Stimulated activated CD4-positive, alpha-beta T cell treated with anti-CD3 and anti-CD28 coated beads, Interleukin-15, amount 100 ng/mL, for 1 hour (primary cell): ENCODE measurements at places on chromosomes 12 and 14.

DNA sequence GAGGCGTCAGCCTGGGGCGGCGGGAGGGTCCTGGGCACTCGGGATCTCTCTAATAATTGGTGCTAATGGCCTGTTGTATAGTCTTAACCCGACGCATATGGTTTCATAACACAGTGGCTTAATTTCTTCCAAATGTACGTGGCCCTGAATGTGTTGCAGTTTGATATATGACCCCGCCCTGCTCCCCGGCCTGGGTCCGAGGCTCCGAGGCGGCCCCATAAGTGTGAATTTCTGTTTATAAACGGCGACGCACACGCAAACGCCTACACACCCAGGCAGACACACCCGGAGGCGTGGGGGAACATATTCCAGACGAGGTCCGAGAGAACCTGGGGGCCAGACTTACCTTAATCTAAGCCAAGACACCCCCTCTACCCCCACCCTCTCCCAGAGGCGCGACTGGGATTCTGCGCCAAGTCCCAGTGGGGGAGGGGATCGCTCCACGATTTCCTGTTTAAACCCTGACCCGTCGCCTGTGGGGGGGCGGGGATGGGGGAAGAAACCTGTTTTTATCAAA is 9.7 kb upstream of the HOXC6 start:
- DNase-seq: no peak

- no peak for DNase-seq
These were observed 75.0 kb downstream of the PRMT8 start for GRCh38 chr12:3565985-3566384.

- no peak for DNase-seq
These were observed 69.9 kb downstream of the RBM19 start for GRCh38 chr12:113896194-113896593.

DNA sequence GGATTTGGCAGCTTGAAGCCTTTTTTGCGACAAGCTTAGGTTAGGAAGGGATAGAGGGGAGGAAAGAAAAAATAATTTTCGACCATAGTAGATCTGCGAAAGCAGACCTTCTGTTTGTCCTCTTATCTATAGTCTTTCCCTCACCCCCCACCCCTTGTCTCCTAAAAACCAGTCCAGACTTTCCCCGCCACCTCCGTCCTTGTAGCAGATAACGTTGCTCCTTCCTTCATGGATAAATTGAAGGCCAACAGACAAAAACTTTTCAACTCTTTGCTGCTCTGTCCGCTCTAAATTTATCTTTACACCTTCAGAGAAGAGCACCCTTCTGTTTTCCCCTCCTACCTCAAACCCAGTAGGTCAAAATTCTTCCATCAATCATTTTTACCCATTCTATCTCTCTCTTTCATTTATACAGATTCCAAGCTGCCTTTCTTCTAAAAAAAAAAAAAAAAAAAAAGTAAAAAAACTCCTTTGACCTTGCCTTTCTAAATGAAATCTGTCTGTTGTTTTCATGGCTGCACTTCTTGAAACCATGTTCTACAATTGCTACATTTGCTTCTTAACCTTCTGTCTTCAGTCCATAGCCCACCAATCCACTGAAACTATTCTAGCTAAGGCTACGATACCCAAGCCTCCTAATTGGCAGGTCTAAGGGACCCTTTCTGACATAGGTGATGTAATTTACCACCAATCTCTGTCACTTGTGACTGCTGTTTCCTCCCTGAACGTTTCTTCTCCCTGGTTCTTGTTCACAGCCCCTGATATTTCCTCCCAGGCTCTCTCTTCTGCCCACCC is 11.1 kb upstream of the NEMF start:
- no peak for DNase-seq

DNA sequence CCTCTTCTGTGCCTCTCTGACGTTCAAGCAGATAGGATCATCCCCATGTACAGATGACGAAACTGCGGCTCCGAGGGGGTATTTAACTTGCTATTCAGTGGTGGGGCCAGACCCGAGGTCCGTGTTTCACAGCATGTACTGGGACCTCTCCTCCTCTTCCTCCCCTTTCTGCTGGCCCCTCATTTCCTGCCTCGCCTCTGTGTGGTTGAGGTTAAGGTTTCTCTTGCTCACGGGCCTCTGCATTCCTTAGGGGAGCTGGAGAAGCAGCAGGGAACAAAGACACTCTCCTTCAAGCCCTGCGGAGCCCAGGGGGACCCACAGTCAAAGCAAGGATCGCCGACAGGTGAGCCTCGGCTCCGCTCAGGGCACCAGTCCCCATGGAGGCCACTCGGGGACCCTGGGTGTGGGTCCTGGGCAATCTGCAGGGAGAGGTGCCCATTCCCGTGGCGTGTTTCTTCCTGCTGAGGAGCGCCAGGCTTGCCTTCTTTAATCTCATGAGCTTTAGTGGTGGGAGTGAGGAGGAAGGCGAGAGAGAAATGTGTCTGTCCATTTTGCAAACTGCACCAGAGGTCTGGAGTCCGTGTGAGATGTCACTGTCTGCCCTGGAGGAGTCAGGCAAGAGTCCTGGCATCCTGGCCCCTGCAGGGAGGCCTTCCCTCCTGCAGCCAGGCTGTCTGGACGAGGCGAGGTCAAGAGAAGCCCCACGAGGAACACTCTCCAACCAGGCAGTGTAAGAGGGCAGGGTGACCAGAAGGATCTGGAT is 45.0 kb downstream of the SLC6A12 start:
- no peak for DNase-seq

DNA sequence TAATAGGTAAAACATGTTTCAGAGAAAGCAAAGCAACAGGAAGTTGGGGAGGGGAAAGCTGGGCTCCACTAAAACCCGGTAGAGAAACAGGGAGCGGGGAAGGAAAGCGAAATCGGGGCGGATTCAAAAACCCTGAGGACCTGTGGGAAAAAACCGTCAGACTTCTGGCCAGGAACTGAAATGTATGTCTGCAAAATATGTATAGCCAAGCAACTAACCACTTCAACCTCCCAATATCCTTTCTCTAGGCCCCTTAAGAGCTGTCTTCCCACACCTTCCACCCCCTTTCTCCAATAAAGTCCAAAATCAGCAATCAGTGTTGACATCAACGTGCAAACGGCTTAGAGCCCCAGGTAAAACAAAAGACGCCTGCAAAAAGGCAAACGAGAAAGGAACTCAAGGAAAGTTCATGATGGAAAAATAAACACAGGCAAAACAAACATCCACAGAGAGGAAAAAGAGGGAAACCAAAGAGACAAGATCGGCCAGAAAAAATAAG is 32.8 kb downstream of the SIX1 start:
- no peak for DNase-seq

DNA sequence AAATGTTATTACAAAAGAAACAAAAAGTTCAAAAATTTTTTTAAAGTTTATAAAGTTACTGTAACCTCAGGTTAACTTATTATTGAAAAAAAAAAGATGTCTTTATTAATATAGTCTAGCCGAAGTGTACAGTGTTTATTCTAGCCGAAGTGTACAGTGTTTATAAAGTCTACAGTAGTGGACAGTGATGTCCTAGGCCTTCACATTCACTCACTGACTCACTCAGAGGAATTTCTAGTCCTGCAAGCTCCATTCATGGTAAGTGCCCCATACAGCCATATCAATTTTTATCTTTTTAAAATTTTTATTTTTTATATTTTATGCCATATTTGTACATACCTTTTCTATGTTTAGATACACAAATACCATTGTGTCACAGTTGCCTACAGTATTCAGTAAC is 10.4 kb downstream of the ATG2B start:
- DNase-seq: no peak

DNA sequence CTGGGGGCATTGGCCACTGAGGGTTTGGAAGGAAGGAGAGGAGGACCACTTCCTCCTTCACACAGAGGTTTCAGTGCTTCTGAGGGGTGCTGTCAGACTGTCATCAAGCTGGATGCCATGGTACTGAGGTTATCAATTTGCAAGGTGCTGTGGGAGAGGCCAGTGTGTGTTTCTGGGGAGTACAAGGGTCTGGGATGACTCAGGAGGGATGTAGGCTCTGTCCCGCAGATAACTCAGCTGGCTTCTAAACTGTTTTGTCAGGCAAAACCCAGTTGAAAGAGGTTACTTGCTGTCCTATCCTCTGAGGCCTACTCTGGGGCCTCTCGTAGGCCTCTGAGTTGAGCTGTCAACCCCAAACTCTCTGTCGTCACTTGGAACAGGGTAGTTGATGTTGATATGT is 22.8 kb downstream of the ADCK1 start:
- no peak for DNase-seq

GRCh38 chr12:1853716-1854115 is 33.4 kb downstream of the LRTM2 start:
- no peak for DNase-seq

DNA sequence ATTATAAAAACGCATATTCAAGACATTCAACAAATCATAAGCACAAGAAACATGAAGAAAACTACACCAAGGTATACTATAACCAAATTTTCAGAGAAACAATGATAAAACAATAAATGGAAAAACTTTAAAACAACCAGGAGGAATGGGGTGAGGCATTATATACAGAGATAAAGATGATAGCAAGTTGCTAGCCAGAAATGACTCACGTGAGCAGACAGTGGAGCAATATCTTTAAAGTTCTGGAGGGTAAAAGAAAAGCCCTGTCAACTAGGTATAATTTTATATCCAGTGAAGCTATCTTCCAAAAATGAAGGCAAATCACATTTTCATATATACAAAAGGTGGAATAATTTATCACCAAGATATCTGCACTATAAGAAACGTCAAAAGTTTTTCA is 97.8 kb upstream of the PCED1B start:
- DNase-seq: no peak

GRCh38 chr12:46811185-46811584 is 14.6 kb downstream of the SLC38A4 start:
- no peak for DNase-seq

DNA sequence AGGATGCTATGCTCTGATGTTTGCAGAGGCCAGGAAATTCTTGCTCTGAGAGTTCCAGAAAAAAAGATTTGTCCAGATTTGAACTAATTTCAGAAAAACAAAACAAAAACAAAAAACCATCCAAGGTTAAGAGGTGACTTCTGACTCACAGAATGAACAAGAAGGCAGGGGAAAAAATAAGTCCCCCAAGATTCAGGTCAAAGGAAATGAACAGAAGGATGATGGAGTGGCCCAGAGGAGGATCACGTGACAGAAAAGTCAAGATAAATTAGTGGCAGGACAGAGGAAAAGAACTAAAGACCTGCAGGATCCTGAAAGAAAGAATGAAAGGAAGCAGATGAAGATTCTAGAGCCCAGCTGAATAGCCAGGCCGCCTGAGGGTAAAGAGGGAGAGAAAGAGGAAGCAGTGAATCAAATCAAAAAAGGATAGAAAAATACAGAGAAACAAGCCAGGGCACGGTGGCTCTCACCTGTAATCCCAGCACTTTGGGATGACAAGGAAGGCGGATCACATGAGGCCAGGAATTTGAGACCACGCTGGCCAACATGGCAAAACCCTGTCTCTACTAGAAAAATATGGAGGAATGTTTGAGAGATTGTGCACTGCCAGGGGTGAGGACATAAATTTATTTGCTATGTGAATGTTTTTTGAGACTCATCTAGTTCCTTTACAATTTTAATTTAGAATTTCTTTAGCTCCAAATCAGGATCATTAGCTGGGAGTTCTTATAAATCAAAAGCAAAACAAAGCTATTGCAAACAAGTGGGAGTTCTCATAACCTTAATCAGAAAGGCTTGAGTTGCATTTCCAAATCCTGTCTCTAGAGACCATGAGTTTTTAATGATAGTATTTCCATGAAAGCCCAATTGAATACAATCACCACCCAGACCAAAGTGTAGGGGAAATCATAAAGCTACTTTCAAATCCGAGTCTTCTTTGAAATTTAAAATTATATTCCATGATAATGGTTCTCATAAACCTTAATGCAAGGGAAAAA is 217.1 kb upstream of the PLEKHG7 start:
- no peak for DNase-seq

DNA sequence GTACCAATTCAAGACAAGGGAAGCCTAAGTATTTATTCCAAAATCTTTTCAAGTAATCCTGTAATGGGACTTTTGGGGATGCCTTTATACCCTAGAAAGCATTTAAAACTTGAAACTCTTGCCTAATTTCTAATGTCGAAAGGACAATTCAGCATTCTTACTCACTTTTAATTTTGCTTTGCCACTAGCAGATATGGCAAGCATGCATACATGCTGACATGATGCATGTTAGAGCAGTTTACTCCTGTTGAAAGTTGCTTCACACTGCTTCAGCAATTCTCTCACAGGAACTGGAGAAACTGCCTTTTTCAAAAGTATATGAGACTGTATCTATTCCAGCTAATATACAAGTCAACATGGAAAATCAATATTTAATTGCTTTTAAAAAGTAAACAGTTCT is 79.9 kb downstream of the TAOK3 start:
- no peak for DNase-seq

- no peak for DNase-seq
These were observed 189.3 kb upstream of the LHX5 start for GRCh38 chr12:113660936-113661335.

- DNase-seq: no peak
These were observed 95.8 kb downstream of the STXBP6 start for GRCh38 chr14:24954037-24954699.

GRCh38 chr12:22271023-22271422 is 63.5 kb downstream of the ST8SIA1 start:
- DNase-seq: no peak

DNA sequence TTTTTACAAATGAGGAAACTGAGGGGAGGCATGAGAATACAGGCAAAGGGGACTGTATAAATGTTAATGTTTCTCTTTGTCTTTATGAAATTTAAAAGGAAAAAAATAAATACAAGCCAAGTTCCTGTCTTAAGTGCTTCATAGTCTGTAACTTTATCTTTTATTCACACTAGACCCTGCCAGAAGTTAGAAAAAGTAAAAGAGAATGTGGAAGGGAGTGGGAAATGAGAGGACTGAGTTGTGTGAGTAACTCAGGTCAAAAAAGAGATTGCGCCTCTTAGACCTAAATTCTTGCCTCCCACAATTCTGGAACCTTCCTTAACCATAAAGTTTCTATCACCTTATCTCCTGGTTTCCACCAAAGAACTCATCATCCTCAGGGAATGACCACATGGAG is 141.1 kb downstream of the KICS2 start:
- DNase-seq: no peak

- no peak for DNase-seq
These were observed 1.1 kb downstream of the SMIM10L1 start for GRCh38 chr12:11171969-11172675.

DNA sequence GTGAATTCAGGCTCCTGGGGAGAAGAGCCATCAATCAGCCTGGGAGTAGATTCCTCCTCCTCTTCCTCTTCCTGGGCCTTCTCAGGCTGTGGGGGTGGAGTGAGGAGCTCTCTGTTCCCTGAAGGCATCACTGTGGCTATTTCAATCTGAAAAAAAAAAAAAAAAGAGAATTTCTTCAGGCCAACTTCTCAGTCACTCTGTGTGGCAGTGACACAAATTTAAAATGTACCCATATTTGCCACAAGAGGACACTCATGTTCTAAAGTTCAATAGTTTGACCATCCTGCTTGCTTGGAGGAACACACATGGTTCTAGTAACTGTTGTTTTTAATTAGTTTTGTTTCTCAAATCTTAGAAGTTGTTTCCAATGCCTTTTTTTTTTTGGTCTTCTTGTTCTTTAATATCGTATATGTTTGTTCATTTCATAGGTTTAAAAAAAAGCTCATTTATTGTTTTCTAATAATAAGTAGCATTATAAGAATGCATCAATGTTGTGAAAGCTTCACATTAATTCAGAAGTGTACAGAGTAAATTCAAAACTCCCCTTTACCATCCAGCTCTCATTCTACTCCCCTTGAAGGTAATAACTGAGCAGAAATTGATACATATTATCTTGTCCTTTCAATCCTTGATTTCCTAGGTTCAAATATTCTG is 23.3 kb upstream of the CCER1 start:
- DNase-seq: no peak

- DNase-seq: no peak
These were observed 148.4 kb downstream of the DPF3 start for GRCh38 chr14:72745546-72745945.
